AG09319 (cell line): ENCODE measurements at places on chromosomes 12 and 14.

- DNase-seq: no peak
These were observed 235.2 kb upstream of the CRY1 start for GRCh38 chr12:107328442-107329133.

DNA sequence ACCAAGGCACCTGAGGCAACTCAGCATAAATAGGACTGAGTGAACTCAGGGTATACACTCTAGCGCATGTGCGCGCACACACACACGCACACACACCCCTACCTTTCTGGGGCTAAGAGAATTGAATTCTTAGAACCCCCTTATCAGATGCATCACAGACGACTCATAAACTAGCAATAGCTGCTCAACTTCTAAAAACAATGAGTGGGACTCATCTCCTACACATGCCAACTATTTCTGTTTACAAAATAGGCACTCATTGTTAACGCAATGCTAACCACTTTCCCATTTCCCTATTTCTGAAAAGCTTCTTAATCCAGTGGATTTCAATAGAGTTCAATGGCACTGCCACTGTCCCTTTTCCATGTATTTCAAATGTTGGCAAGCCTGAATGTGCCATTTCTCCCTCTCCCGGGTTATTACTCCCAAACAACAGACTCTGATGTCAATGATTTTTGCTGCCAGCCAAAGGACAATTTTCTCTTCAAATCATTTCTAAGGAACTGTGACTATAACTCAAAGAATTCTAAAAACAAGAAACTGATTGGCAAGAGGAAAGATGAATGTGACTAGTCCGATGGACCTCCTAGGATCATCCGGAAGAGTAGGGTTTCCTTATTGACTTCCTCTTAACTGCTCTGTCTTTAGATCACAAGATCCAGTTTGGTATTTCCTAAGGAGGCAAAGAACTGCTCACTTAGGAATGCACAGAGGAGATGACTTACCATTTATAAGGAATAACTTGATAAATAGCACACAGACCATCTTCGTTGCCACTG, 48.8 kb downstream of the SLC38A1 start:
- peak; percentile 55 for DNase-seq

- peak; percentile 47 for DNase-seq
These were observed 45.8 kb upstream of the NCOR2 start for GRCh38 chr12:124613151-124613585.

DNA sequence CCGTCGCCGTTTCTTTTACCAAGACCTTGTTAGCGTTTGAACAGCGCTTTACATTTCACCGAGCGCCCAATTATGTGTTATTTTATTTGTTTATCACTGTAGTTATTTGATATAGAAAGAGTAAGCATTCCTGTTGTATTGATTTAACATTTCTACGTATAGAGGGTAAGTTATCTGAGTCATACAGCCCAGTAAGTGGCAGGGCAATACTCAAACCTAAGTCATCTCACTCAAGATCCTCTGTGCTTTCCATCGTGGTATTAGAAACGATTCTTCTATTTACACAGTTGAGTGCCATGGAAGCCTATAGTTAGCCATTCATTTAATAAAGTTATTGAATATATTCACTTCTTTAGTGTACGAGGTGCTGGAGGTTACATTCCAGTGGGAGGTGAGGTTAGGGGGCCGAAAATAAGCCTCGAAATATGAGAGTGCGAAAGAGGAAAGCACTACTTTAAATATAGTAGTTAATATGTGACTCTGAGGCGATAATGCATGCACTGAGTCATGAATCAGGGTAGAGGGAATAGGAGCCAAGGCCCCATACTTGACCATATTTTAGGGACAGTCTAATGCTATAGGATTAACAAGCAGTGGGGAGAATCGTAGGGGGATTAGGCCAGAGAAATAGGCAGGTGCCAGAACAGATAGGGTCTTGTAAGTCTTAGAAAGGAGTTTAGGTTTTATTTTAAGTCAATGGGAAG, 629 bp downstream of the RAD51AP1 start:
- no peak for DNase-seq

- no peak for DNase-seq
These were observed 148.3 kb downstream of the PHLDA1 start for GRCh38 chr12:75883241-75883640.

DNA sequence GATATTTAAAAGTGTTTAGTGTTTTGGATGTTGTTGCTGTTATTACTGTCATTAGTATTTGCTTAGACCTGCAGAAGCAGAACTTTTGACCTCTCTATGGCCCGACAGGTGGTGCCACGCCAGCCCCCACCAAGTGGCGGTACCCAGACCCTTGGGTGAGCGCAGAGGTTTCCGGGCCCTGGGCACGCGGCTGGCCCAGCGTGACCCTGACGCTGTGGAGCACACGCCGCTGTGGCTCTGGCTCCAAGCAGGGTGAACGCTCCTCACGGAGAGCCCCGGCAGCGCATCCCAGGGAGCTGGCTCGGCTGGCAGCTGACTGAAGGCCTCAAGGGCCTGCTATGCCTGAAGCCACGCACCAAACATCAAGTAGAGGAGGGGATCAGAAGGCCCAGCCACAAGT, 22.6 kb downstream of the SLC25A47 start:
- DNase-seq: no peak
